ENCODE measurements at places on chromosomes 1 and 21.

DNA sequence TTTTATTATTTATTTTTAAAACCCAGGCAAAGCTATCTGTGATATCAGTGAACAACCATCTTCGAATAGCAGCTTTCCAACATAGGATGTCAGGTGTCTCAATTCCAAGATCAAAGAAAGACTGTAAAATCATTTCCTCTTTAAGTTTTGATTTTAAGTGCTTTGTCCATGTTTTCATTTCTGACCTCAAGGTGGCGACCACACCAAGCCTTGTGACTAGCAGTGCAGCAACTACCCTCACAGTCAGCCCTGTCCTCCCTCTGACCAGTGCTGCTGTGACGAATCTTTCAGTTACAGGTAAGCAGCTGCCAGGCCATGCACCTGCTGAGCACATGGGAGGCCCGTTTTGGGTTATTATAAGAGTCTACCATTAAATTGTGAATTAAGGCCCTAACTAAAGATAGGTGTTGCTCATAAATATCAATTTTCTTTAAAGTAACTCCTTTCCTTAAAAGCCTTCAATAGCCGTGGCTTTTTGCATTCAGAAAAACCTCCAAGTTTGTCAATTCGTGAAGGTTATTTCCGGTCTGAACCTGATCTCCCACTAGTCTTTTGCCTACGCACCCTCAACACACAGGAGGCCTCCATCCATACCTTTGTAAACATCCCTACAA lies 117.0 kb downstream of the CD247 start:
- peak; percentile 11 for DNase-seq

DNA sequence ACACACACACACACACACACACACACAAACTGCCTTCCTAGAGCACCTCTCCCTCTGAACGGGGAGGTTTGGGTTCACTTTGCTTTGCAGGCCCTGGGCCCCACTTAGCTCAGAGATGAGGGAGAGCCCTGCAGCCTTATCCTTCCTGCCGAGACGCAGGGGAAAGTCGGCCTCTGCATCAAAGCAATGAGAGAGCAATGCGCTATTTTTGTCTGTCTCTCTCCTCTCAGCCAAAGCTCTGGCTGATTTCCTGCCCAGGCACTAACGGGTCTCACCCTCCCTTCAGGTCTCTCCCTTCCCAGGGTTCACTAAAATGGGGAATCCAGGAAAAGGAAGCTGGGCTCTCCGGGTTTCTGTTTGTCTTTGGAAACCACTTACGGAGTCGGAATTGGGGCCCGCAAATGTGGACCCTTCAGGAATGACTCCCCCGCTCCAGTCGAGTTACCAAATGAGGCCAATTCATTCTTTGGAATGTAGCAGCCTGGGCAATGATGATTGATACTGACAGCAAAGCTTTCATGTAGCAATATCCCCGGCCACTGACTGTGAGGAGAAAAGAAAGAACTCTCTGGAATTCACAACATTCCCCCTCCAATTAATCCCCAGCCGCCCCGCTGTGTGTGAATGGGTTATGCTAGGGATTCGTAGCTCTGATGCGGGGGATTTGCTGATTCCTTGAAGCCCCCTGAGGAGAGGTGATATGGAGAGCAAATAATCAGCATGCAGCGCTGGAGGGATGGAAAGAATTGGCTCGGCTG lies 61.5 kb upstream of the WLS start:
- DNase-seq, result no peak

DNA sequence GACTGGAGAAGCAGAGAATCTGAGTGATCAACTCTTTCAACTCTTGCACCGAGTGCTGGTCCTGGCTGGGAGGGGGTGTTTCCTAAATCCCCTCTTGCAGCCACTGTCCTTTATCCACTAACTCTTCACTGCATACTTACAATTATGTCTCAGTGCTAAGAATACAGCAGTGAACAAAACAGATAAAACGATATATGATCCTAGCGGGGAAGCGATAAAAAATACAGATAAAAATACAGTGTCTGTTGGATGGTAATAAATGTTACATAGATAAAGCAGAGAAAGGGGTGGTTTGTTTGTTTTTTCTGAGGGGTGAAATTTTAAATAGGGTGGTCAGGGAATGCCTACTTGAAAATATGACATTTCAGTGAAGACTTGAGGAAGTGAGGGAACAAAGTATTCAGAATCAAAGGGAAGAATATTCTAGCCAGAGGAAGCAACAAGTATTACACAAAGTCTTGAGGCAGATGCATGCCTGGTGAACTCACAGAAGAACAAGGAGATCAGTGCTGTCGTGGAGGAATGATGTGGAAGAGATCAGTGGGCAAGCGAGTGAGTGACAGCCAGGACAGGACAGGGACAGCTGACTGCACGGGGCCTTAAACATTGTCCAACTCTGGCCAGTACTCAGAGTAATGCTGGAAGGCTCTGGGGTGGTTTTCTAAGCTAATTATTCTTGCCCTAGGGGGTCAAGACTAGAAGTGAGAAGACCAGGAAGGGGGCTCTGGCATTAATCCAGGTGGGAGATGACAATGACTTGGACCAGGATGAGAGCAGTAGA lies 110.0 kb downstream of the APP start:
- DNase-seq, result no peak

GRCh38 chr1:53343831-53344668 lies 16.2 kb upstream of the LRP8 start:
- no peak for DNase-seq

DNA sequence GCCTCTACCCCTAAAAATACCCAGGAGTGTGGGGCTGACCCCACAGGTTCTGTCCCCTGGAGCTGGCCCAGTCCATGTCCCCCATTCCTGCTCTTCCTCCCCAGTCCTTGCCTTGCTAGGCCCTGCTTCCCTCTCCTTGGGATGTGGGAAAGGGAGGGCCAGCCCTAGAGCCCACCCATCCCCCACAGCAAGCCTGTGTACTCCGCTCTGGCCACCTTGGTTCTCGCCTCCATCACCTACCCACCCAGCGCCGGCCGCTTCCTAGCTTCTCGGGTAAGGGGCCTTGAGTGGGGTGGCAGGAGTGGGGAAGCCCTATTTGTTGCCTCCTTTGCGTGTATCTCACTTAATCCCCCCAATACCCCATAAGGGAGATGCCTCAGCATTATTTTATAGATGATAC lies 6.7 kb downstream of the CLCNKB start:
- no peak for DNase-seq

GRCh38 chr1:21434394-21434793 lies 5.5 kb upstream of the NBPF3 start:
- DNase-seq, result no peak

GRCh38 chr21:15252431-15252830 lies 187.6 kb upstream of the NRIP1 start:
- DNase-seq, result no peak

DNA sequence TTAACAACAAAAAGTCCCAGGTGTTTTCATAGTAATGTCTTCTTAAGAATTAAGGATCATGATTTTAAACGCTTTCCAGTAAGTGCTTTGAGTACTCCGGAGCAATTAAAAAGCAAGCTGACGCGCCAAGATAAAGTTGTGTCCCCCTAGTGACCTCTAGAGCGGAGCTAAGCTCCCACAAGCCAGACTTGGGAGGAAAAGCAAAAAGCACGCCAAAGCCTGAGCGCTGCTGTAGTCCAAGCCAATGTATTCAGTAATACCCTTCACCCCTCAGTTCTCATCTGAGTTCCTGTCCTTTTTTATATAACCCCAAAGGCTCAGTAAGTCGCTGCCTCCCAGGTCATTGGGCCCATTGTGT lies 3.5 kb upstream of the SLC44A5 start:
- no peak for DNase-seq

DNA sequence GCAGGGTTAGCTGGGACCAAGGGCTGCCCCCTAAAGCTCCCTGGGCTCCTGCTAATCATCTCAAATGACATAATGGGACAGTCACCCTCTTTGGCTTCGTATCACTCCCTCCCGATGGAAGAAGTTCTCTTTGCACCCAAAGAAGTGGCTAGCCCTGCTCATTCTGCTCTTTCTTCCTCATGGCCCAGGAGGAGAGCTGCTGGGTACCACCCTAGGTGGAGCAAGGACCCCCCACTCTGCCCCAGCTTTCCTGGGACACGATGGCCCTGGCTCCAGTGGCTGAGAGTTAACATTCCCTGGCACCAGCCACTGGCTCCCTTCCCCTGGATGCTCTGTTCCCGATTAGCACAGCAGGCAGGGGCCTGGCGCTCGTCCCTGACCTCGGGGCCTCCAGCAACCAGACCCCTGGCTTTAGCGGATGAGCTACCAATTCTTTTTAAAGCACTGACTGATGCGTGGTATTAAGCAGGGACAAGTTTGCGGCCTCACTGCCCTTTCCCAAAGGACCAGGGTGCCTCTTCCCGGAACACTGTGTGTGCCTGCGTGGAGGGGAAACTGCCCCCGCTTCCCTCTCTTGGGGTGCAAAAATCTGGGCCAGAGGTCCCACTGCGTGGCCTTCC lies 1.2 kb downstream of the MYOM3 start:
- no peak for DNase-seq

GRCh38 chr21:35390013-35390776 lies 341.1 kb upstream of the RUNX1 start:
- no peak for DNase-seq

DNA sequence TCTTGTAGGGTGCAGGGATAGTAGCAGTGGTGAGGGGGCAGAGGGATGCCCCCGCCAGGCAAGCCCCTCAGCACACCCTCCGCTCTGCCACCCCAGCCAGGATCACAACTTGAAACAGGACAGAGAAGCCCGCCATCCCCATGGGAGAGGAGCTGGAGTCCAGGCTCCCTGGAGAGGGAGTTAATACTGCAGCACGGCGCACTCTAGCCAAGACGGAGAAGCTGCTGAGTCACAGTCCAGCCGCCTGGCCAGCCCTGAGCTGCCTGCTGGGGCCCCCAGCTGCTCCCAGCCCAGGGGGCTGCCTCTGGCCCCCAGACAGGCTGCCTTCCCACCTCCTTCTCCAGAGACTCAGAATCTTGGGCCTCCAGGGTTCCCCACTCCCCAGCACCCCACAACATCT lies 87.2 kb downstream of the SYT2 start:
- no peak for DNase-seq

DNA sequence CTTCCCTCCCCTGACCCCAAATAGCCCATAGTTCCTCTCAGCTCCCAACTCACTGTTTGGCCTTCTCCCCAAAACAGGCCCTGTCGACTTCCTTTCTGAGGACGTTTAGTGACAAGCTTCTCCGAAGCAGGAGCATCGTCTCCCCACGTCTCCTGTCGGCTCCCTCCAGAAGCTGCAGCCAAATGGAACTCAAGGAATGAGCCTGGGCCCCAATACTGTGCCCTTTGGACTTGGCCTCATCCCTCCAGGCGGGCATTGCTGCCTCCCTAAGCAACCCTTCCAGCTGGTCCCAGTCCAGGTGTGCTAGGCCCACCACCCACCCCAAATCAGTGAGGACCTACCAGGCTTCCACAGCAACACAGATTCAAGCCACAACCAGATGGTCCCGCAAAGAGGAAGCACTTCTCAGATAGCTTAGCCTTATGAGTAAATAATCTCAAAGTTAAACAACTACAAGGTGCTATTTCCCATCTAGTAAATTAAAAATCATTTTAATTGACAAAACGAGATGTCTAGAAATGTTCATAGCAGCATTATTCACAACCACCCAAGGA lies 33.0 kb downstream of the ACOT7 start:
- DNase-seq, result no peak

DNA sequence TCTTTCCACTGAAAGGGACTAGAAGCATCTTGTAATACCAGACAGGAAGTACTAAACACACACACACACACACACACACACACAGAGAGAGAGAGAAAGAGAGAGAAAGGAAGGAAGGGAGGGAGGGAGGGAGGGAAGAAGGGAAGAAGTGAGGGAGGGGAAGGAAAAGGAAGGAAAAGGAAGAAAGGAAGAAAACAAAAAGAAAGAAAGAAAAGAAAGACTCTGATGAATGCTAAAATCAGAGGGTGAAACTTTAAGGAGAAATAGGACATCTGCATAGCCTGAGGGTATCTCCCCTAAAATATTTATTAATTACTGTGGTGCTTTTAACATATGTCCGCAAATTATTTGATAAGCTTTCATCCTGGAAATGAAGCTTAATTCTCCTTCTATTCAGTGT lies 10.6 kb downstream of the TRIT1 start:
- no peak for DNase-seq

GRCh38 chr1:95636897-95637296 lies 402.9 kb downstream of the RWDD3 start:
- no peak for DNase-seq

DNA sequence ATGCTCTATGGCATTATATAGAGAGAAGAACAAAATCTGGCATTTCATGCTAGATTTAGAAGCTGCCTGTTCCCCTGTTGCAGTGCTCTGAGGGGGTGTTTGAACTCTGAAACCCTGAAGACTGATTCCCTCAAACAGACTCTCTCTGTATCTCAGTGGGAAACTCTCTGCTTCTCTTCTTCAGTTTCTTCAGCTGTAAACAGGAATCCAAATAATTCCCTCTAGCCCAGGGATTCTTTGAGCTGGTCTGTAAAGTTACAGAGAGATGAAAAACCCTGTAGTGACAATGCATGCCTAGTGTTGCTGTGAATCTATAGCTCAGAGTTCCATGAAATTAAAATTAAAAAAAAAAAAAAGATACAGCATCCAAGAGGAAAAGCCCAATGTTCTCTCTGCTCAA lies 17.0 kb upstream of the ROR1 start:
- no peak for DNase-seq

DNA sequence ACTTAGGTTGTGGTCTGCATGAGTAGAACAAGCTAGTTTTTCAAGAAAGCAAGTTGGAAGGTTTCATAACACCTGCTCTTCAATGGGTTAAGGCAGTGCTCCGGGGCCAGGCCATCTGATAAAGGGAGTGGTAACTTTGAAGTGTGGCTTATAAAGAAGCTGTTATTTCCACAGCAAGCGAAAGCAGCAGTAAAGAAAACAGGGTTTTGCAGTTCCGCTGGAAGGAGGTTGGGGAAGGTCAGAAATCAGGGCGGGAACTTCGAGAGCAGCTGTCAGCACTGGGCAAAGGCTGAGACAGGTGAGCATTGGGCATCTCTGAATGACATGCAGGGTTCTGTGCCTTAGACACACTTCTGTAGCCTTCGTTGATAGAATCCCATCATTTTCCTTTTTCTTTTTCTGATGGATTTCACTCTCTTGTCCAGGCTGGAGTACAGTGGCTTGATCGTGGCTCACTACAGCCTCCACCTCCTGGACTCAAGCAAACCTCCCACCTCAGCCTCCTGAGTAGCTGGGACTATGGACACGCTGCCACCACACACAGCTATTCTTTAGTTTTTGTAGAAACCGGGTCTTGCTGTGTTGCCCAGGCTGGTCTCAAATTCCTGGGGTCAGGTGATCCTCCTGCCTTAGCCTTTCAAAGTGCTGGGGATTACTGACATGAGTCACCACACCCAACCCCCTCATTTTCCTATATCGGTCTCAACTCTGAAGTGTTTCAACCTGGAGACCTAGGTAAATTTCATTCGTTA lies 20.5 kb downstream of the TMEM51 start:
- DNase-seq, result no peak

All from activated naive CD4-positive, alpha-beta T cell (primary cell).